ENCODE measurements at places on chromosomes 13 and 19.

DNA sequence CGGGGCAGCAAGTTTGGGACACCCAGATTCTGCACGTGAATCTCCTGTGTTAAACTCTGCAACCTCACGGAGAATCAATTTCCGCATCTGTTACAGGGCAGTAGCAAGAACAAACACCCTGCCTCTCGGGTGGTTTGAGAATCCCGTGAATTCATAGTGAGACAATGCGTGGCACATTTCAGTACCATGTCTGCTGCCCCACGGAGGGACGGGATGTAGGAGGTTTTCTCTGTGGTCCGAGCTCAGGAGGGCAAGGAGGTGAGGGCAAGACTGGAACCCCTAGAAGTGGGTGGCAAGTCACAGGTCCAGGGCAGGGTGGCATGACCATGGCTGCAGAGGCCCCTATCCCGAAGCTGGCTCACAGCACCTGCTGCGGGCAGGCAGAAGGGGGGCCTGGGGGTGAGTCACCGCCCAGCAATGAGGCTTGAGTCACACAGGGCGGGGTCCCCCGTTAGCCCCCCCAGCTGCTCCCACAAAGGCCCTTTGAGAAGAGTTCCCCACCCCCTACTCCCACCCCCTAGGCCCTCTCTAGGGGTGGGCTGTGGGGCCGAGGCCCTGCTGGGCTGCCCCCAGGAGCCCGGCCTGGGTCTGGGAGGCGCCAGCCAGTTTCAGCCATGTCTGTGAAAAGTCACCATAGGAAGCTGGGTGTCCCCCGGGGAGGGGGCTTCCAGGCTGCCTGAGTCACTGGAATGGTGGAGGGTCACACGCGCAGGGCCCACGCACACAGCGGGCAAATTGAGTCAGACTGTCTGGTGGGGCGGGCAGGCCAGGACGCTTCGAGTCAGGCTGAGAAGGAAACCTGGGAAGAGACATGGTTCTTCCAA is 25.8 kb upstream of the NANOS3 start:
- DNase-seq, result peak; percentile 87

GRCh38 chr13:102814025-102814607 is 15.2 kb downstream of the BIVM start:
- DNase-seq, result no peak

GRCh38 chr13:28120317-28120716 is 18.0 kb upstream of the PAN3 start:
- no peak for DNase-seq

DNA sequence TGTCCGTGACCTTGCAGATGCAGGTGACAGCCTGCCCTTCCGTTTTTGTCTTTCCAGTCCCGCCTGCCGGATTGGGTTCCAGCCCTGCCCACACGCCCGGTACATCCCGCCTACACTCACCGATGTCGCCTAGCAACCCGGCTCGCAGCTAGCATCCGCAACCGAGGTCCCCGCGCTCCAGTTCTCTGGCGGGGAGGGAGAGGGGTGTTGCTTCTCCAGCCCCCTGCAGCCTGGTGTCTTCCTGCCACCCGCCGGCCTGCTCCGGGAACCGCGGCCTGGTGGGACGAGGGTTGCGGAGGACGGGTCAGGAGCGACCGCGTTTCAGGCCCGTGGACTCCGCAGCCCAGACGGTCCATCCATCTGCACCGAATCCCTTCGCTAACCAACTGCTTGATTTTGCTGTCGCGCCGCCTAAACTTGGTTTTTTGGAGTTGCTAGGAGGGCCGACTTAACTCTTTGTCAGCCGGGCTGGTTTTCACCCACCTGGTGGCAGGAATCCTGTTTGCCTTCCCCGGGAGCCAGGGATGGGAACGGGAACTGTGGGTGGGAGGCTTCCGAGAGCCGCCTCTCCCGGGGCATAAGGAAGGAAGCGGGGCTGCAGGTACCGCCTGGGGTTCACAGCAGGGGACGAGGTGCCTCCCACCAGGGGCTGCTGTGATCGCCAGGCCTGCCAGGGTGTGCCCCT is 15.4 kb upstream of the MATK start:
- peak; percentile 77 for DNase-seq

DNA sequence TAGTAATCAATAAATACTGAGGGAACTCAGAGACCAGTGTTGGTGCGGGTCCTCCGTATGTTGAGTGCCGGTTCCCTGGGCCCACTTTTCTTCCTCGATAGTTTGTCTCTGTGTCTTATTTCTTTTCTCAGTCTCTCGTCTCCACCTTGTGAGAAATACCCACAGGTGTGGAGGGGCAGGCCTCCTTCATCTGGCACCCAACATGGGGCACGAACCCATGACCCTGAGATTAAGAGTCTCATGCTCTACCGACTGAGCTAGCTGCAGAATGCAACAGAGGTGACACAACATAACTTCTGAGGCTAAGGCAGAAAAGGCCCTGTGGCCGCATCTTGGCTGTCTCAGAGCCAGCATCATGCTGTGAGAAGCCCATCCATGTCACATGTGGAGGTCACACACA is 5.3 kb upstream of the ZNF613 start:
- DNase-seq, result no peak

DNA sequence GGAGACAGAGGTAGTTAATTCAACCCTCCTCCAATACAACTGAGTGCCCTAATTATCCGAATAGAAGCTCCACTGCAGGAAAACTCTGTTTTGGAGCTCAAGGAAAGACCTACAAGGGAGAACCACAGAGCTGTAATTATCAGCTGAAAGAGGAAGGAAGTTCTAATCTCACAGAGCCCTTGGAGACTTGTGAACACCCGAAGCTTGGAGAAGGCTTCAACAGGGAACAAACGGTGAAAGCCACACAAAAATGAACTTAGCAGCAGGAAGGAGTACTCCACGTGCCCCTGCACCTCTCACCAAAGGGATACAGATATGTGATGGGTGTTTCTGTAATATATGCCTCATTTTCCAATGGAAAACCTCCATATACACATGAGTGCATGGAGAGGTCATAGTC is 61.1 kb downstream of the IRS2 start:
- no peak for DNase-seq

Data from CD4-positive, alpha-beta T cell treated with Interleukin-17A for 4 hours (primary cell).